Stimulated activated CD8-positive, alpha-beta memory T cell treated with anti-CD3 and anti-CD28 coated beads, Interleukin-15, amount 100 ng/mL, for 48 hours (primary cell): ENCODE measurements at places on chromosomes 12 and 14.

DNA sequence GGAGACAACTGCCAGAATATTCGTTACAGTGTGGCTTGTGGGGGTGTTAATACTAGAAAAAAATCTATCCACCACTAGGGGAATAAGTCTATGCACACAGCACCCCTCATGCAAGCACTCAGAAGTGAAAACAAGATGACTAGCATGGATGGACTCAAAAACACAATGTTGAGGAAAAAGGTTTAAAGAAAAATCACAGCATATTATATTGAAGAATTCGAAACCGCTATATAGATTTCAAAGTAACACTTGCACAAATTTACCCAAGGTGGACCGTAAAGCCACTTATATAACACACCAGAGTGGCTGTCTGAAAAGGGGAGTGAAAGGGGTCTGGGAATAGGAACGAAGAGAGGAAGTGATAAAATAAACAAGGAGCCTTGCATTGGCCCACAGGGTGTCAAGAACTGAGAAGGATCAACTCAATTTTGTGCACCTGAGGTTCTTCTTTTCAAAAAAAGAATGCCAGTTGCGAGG lies 544 bp downstream of the ABCD4 start:
- no peak for DNase-seq

DNA sequence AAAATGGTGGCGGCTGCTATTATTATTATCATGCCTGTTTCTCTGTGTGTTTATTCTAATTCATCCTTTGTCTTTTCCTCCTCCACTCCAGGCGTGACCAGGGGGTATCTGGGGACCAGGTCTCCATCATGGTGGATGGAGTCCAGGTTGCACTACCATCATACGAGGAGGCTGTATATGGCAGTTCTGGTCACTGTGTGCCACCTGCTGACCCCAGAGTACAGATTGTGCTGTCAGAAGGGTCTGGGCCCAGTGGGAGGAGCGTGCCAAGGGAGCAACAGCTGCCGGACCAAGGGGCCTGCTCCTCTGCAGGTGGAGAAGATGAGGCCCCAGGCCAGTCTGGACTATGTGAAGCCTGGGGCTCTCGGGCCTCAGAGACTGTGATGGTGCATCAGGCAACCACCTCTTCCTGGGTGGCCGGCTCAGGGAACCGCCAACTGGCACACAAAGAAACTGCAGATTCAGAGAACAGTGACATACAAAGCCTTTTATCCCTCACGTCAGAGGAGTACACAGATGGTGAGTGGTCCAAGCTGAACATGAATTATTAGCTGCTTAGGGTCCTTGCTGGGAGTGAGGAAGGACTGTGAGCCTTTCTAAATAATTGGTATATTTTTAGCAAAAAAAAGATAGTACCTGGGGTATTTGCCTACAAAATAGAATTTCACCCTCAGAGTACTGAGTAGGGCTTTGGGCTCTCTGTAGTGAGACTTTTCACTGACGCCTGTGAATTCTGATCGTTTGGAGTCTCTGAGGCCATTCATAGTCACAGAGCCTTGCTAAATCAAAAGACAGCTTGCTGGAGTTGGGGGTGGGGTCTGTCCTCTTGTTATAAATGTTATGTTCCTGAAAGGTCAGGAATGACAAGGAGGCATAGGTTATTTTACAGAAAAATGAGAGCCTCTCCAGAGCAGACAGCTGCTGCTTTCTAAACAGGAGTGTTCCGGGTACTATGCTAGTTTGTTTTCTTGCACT lies 58.1 kb upstream of the SRSF5 start:
- DNase-seq, result no peak

DNA sequence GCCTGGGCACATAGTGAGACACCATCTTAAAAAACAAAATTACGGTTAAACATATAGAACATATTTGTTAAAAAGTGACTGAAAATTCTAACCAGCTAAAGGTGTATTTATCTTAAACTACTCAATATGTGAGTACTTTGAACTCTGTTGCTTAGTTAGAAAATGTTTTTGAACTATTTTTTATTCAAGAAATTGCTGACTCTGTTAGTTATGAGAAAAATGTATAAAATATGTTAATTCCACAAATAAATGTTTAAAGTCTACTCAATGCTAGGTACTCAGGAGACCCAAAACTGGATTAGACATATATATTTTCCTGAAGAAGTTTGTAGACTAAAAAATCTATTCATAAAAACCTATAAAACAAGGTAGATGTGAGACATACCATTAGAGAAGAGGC lies 23.0 kb upstream of the GPR33 start:
- no peak for DNase-seq

GRCh38 chr14:22850944-22851764 lies 14.8 kb downstream of the MMP14 start:
- DNase-seq, result peak; percentile 39

- DNase-seq, result no peak
Observed at GRCh38 chr12:116443821-116444589, 115.2 kb upstream of the MAP1LC3B2 start.

DNA sequence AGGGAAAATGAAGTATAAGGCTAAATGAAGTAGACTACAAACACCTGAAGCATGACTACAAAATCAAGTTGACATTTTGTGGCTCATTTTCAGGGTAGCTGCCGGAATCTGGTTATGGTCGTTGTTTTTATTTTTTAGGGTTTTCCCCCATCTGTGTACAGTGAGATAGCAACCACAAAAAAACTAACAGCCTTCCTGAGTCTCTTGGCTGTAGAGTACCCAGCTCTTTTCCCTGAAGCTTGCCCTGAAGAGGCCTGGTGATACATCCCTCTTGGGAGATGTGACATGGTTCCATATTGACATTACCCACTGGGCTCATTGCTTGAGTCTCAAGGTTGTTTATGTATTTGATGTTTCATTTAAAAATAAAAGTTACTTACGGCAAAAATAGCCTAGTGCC lies 424.0 kb downstream of the ZFP36L1 start:
- DNase-seq, result no peak

DNA sequence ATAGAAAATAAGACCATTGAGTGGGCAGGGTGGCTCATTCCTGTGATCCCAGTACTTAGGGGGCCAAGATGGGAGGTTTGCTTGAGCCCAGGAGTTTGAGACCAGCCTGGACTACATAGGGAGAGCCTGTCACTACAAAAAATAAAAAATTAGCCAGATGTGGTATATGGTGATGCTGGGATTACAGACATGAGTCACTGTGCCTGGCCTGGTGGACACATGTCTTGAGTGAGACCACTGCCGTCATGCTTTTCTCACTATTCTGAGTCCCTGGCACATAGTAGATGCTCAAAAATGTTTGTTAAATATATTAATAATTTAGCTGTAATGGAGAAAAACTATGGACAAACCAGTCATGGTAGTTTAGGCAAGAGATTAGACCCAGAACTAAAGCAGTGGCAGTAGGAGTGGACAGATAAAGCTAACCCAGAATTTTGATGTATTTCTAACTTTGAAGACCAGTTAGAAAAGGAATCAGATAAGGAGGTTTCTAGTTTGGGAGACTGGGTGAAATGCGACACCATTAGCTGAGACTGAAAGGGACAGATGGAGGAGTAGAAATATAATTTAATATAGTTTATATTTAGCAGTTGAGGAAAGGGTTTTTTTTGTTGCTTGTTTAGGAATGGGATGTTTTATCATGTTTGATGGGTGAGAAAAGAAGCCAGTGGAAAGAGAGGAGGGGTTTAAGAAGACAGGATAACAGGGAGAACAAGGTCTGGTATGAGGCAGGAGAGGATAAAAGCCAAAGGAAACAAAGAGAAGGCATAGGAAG lies 7.4 kb upstream of the PTGES3 start:
- DNase-seq, result no peak

DNA sequence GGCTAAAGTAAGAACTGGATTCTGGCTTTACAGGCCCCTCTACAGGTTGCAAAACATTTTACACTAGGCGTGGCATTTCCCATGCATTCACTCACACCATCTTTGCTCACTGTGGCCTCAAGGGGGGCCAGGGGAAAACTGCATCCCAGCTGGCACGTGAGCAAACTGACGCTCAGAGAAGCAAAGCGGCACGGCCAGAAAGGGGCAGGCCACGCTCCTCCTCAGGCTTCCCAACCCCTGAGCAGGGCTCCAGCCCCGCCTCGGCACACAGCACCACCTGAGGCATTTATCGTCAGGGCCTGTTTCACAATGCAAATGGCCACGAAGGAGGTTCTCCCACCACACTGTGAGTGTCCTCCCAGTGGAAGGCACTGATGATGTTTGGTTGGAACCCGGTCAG lies 90.8 kb downstream of the BCL11B start:
- DNase-seq, result no peak

GRCh38 chr12:66662179-66662578 lies 16.7 kb downstream of the GRIP1 start:
- no peak for DNase-seq

DNA sequence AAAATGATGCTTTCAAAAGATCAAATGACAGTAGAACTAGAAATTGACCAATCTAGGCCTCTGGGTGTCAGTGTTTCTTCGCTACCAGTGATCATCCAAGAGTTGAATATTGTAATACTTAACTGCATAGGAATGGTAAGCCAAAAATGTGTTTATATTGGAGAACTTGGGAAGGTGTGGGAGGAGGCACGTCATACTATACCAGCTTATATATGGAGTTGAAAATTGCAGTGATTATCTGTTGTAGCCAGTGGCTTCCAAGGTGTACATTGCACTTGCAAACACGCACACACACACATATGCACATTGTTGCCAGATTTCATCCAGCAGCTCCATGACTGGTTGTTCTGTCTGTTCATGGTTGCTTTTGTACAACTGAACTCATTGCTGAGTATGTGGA lies 36.1 kb downstream of the EID3 start:
- DNase-seq, result no peak

GRCh38 chr14:99344051-99344758 lies 72.2 kb upstream of the BCL11B start:
- DNase-seq, result no peak

- DNase-seq, result no peak
Observed at GRCh38 chr12:24414480-24414879, 465.0 kb upstream of the SOX5 start.

DNA sequence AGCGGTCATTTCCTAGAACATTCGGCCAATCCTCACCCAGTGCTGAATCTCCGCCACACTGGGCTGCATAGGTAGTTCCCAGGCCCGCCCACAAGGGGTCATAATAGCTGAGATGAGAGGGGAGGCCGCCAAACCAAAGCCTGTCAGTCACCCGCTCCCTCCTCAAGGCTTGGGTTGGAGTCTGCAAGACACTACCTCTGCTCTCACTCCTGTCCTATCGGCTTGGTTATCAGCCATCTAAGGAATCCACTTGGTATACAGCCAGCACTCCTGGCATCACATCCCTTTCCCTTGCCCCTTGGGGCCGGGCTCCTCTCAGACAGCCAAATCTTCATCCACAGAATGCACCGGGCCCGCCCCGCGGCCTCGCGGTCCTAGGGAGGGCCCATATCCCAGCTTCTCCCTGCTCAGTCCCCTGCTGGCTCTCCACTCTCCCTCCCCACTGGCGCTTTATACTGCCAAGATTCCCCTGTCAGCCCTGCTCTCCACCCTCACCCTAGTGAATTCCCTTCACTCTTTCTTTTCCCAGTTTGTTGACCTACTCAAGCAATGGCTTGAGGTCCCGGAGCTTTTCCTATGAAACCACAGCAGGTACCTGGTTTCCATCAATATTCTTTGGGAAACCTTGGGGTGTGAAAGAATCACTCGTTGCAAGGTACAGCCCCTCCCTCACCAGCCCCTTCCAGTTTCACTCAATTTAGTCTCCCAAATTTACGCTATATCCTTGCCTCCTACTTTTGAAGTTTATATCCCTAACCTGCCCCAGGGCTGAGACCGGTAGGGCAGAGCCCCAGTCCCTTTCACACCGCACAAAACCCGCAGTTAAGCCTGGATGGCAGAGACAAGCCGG lies 1.4 kb downstream of the IFFO1 start:
- peak; percentile 64 for DNase-seq
